ENCODE measurements at places on chromosomes 13 and 19.
A peak's percentile ranks its signal among the peaks of the same experiment; 100 is the strongest.

DNA sequence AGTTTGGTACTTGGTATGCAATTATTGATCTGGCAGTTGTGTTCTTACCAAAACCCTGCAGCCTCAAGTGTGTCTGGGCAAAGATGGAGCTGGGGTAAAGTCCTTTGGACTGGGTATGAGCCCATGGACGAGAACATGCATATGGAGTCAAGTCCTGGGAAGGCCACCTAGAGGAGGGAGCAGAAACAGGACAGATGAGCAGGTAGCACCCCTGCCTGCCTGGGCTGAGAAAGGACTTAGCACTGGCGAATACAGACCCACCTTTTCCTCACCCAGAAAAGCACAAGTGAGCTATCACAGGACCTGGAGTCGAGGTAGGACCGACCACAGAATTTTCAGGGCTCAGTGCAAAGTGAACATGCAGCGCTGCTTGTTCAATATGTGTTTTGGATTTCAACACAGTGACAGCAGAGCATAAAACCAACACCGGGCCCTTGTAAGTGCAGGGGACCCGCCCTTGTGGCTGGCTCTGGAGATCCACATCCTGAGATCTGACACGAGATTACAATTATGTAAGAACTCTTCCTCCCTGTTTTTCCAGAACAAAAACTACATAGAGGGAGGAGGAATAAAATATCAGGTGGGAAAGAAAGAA is 25.9 kb downstream of the IGFL2 start:
- no peak for DNase-seq

- peak; percentile 56 for DNase-seq
Measured at GRCh38 chr19:46542428-46543230, 47.0 kb upstream of the PNMA8B start.

GRCh38 chr19:31107096-31107495 is 242.1 kb downstream of the TSHZ3 start:
- no peak for DNase-seq

- DNase-seq: no peak
Measured at GRCh38 chr19:37946132-37946531, 39.1 kb downstream of the SIPA1L3 start.

- DNase-seq: peak; percentile 88
Measured at GRCh38 chr19:4139614-4140236, 13.7 kb upstream of the CREB3L3 start.

DNA sequence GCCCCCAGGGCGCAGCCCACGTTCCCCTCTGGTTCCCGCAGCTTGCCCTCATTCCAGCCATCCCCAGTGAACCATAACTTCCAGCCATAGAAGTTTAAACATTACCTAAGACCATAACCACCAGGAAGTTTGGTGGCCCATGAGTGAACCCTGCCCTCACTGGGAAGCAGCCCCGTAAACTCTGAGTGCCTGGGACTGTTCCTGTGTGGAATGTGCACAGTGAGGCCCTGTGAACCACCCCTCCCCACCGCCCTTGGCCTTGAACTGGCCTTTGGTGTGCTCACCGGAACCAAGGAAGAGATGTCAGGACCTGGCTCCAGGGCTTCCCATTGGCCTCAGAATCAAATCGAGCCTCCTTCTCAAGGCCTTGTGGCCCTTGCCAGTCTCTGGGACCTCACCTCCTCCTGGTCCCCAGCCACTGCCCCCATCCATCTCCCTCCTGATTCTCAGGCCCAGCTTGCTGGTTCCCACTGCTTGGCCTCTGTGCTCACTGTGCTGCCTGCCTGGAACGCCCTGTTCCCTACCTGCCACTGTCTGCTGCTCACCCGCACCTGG is 46.5 kb downstream of the DNM2 start:
- no peak for DNase-seq

- DNase-seq: no peak
Measured at GRCh38 chr13:93217721-93218261, 8.8 kb upstream of the GPC6 start.

- DNase-seq: peak; percentile 38
Measured at GRCh38 chr19:40284501-40285352, at the start of gene AKT2. Gene AKT2, minus strand, starts transcription at chr19:40285345. Its CDS starts 20,078 bp downstream, at chr19:40265267.

- DNase-seq: no peak
Measured at GRCh38 chr13:50378509-50379044, 363.3 kb downstream of the KCNRG start.

DNA sequence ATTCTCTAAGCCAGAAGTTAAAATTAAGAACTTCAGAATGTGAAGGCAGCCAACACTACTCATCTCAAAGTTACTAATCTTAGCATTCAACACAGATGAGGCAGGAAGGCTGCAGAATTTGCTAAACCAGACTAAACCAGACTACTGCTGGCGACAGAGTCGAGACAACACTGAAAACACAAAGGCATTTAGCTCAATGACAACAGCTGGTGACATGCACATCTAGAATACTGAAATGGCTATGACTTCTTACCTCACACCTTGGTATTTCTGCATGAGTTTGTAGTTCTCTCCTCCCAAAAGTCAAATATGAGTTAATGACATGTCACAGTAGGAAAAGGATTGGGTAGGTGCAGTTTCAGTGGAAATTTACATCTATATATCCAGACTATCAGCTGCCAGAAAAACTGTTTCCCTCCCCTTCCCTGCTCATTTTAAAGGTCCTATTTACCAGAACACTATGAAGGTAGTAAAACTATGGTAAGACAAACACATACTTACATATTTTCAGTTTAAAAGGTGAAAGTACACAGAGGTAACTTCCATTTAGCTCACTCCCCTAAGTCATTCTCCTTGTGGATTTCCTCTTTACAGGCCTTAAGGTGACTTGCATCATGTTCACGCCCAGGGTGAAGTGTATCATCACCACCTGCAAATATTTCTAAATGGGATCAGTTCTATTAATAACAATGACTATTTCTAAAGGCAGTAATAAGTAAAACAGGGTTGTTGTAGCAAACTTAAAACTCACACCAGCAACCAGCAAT is 21.4 kb downstream of the FOXO1 start:
- DNase-seq: no peak

- DNase-seq: no peak
Measured at GRCh38 chr19:47445527-47445926, 26.2 kb downstream of the SLC8A2 start.

- DNase-seq: no peak
Measured at GRCh38 chr19:35904311-35905068, 2.2 kb downstream of the HCST start.

DNA sequence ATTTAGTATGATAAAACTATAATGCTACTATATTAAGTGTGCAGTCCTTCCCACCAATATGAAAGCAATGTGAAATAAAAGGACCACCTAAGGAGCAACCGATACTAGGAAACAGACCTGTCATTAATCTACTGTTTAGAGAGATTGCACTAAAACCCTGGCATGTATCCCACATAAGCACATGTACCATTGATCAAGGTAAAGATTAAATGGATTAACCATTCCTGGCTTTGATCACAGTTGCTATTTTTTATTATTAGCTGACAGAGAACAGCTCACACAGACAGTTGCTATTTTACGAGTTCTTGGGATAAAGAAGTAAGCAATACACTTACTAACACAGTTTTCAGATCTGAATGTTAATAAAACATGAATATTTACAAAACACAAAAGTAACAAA is 57.7 kb upstream of the ZDHHC20 start:
- DNase-seq: no peak

DNA sequence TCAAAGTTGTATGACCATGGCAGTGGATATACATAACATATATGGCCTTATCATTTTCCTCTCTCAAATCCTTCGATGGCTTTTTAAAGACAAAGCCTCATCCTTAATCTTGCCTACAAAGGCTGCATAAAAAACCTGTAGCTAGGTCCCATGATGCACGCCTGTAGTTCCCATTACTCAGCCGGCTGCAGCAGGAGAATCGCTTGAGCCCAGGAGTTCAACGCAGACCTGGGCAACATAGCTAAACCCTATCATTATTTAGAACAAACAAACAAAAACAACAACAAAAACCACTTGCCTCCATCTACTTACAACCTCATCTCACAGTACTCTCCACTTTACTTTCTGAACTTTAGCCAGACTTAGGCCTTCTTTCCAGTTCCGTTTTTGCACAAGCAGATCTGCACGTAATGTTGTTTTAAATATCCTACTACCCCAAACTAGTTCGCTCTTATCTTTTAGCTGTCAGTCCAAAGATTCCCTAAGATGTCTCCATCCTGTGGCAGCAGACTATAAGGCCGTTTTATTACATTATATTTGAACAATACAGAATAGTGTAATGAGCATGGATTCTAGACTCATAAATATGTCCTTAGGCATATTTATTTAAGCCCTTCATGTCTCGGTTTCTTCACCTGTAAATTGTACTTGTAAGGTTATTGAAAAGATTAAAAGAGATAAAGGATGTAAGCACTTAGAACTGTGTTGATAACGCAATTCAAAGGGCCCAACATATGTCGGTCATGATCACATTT is 969 bp upstream of the POMP start:
- no peak for DNase-seq

GRCh38 chr13:39273953-39274738 is 235.9 kb downstream of the NHLRC3 start:
- DNase-seq: no peak

GRCh38 chr13:40170982-40171381 is 495.5 kb downstream of the FOXO1 start:
- DNase-seq: no peak

DNA sequence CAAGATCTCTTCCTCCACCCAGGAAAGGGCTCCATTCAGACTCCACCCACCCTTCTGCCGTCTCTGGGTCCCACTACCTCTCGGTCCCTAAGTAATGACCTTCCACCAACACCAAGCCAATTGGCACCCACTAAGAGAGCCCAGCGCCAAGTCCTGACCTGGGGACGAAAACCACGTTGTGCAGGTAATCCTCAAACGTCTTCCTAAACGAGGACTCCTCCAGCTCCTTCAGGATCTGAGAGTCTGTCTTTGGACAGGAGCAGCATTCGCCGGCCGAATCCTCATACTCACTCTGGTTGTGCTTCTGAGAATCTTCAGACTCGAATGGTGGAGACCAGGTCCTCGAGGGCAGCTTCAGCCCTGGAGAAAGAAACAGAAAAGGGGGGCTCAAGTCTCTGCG is 83.1 kb downstream of the ZNF557 start:
- DNase-seq: no peak

DNA sequence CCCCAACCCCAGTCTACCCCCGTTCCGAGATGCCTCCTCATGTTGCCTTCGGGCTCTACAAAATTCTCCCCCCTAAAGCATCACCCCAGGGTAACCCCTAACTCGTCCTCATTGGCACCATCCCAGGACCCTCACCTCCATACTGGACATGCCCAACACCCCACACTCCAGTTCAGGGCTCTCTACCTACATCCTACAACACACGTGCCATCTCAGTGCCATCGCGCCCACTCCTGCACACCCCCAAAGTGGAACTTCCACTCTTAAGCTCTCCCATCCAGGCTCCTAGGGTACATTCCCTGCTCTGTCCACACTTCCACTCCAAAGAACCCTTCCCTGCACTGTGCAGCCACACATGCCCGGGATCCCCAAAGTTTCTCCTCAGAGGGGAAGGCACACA is 827 bp upstream of the FKRP start:
- DNase-seq: no peak

- no peak for DNase-seq
Measured at GRCh38 chr13:48876289-48876688, 99.4 kb upstream of the FNDC3A start.

DNA sequence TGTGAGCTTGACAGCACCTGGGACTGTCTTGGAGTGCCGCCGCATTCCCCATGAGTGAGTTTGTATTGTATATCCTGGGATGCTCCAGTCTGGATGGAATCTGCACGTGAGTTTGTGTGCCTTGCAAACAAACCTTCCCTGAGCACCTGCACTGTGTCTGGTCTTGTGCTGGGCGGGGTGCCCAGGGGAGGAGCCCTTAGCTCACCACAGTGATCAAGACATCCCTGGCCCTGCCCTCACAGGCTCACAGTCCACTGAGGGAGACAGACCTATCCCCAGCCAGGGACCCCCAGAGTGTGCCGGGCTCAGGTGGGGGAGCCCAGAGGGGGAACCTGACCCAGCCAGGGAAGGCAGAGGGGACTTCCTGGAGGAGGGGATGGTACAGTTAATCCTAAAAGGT is 1.7 kb upstream of the BCAM start:
- no peak for DNase-seq

DNA sequence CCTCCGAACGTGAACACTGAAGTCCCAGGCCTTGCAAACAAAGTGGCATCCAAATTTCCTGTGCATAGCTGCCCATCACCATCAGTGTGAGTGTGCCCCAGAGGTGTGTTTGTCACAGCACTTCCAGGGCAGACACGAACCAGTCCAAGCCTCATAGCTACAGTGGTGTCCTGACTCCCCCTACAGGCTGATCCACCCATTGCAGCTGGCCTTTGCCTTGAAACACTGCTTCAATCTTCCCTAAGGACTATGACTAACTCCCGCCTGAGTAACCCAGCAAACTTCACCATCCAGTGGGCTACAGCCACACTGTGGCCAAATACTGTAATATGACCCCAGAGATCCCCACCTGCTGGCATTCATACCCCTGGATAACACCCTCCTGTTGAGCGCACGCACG is 3.9 kb downstream of the ZNF266 start:
- DNase-seq: peak; percentile 33

- no peak for DNase-seq
Measured at GRCh38 chr19:13002166-13002898, 7.1 kb downstream of the NFIX start.

DNA sequence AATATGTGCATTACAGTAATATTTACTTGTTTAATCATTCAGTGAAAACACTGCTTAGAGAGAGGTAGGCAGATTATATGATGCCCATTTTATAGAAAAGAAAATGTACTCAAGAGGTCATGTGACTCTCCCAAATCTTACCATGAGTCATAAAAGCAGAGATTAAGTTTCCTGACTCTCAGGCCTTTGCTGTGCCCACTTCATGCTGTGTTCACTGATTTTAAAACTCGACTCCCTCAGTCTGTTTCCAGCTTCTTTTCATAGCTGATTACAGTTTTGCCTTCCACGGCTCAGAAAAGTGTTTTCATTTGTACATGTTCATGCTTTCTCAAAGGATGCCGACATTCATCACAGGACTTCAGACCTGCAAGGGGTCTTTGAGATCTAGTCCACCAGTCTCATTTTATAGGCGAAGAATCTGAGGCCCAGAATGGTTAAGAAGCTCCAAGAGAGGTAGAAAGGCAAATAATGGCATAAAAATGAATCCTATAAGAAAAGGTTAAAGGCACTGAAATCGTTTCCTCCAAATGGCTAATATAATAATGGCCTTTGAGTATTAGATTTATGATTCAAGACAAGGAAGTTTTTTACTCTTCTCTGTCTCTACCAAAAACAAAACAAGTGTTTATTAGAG is 9.0 kb upstream of the IPO5 start:
- no peak for DNase-seq

- no peak for DNase-seq
Measured at GRCh38 chr13:76668141-76668540, 218.1 kb downstream of the KCTD12 start.

GRCh38 chr19:10133596-10133995 is 13.9 kb upstream of the EIF3G start:
- DNase-seq: no peak

GRCh38 chr13:113152984-113153809 is 5.3 kb upstream of the PROZ start:
- DNase-seq: no peak

All from stimulated activated CD8-positive, alpha-beta memory T cell treated with anti-CD3 and anti-CD28 coated beads, Interleukin-7, amount 100 ng/mL, for 24 hours (primary cell).